Esophagus squamous epithelium (tissue), 5 donors: ENCODE measurements at places on chromosomes 4 and X. TPM values are rescaled to one million over a fixed set of nuclear protein-coding genes. Genes with fewer than 3 reads are reported as not detected.

DNA sequence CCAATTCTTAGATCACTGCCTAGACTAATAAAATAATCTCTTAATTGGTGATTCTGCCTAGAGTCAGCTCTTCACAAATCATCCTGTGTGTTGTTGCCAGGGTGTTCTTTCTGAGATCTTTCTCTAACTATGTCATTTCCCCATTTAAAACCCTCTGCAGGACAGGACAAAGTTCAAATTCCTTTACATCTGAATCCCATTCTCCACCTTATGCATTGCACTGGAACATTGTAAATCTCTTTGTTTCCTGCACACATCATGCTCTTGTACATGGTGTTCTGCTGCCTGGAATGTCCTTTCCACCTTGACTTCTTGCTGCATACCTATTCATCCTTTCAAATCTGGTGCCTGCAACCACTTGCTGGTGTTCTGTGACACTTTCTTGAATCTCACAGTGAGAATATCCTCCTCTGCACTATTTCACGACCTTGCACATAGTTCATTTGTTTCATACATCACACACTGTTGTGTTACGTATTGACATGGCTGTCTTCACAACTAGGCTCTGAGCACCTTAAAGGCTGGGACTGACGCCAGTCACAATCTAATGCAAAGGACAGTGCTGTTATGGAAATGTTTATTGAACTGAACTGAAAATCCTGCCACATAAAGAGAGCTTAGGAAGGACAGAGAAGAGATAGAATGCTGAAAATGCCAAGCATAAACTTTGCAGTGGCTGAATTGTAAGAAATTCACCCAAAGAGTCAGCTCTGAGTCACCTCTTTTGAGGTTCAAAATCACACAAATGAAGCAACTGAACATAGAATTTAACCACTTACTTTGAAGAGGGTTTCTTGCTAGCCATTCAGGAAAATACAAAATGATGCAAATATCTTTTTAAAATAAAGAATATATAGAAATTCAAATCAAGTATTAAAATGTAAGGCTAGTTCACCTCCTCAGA is 26.4 kb upstream of the SMIM14 start:
- no peak for DNase-seq

CCDC160 gene
- 0.19 TPM for total RNA-seq

GRCh38 chrX:44735498-44735897 is 108.3 kb upstream of the DUSP21 start:
- no peak for DNase-seq

TMA16 gene
- total RNA-seq, result 17.4 TPM

FAAH2 gene
- 11.3 TPM for total RNA-seq

- no peak for DNase-seq
Measured at GRCh38 chr4:91621446-91621845, 682.3 kb upstream of the GRID2 start.

DNA sequence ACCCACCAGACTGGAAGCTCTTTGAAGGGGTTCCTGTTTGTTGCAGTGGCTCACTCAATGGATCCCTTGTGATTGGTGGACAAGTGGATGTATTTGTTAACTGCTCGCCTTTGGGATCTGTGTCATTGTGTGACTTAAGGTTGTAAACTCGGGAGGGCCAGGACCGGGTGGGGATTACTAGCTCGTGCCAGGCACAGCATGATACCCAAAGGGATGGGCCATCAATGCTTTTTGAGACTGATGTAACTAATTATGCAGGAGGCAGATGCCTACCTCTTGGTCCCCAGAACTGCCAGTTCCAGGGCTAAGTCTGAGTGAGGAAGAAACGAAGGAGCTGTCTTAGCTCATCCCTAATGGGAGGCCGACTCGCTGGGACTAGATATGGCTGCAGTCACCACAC is 27.7 kb downstream of the UTP14A start:
- no peak for DNase-seq

FAM133A gene
- not detected for total RNA-seq

GRCh38 chrX:18455384-18455783 is 30.0 kb downstream of the CDKL5 start:
- no peak for DNase-seq

- no peak for DNase-seq
Measured at GRCh38 chr4:66052426-66052825, 382.1 kb upstream of the EPHA5 start.

- no peak for DNase-seq
Measured at GRCh38 chr4:183146478-183146877, 47.4 kb downstream of the WWC2 start.

DNA sequence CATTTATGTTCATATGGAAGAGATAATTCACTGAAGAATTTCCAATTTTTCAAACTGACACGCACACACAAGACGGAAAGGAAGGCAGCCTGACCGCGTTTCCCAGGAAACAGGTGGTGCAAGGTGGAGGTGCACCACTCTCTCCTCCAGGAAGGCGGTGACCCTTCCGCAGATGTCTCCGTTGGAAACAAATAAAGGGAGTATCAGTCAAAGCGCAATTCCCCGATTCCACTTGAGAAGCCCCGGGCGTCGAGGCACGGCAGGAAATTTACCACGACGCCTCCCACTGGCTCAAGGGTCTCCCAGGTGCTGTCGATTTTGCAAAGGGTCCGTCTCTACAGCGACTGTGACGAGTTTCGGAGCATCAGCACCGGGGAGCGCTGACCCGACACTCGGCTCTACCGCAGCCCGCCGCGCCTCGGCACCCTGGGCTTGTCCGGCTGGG is 770 bp upstream of the TIGD2 start:
- DNase-seq, result no peak

DNA sequence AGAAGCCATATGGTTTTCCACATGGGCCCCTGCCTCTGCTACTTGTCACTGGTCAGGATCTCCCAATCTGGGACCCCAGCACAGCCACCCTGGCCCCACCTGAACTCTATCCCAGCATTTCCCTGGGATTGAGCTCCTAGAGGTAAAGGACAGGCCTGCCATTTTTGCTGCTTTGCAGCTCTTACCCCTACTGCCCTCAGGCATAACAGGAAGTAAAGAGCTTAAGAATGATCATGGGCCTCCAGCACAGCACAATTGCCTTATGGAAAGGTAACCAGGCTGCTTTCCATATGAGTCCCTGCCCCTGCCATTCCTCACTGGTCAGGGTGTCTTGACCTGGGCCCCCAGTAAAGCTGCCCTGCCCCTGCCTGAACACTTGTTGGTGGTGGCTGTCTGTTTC is 254.9 kb upstream of the ZCCHC13 start:
- DNase-seq, result no peak

- DNase-seq, result no peak
Measured at GRCh38 chr4:3802571-3803474, 36.6 kb downstream of the ADRA2C start.

- no peak for DNase-seq
Measured at GRCh38 chr4:3865986-3866812, 100.0 kb downstream of the ADRA2C start.

- no peak for DNase-seq
Measured at GRCh38 chr4:636628-637159, 11.3 kb downstream of the PDE6B start.

GRCh38 chr4:51909236-51909703 is 66.3 kb downstream of the DCUN1D4 start:
- no peak for DNase-seq

GRCh38 chrX:40007131-40007755 is 90.5 kb downstream of the BCOR start:
- DNase-seq, result no peak

- no peak for DNase-seq
Measured at GRCh38 chr4:120354381-120354780, 287.7 kb upstream of the MAD2L1 start.

GLUD2 gene
- total RNA-seq, result 1.1 TPM

DNA sequence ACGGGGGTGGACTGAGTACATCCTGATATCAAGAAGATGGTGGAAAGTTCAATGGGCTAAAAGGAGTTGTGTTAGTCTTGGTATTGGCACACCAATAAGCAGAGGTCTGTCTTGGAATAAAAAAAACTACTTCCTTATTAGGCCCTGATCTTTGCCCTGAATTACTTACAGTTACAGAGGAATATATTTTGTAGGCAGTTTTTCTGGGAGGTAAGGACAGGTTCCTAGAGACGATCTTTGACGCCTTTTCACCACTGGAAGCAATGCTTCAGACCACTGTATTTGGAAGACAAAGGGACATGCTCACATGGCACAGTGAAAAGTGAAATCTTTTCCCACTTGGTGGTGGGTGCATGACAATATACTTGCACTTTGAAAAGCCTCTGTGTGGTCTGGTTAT is 618 bp upstream of the XK start:
- no peak for DNase-seq

DNA sequence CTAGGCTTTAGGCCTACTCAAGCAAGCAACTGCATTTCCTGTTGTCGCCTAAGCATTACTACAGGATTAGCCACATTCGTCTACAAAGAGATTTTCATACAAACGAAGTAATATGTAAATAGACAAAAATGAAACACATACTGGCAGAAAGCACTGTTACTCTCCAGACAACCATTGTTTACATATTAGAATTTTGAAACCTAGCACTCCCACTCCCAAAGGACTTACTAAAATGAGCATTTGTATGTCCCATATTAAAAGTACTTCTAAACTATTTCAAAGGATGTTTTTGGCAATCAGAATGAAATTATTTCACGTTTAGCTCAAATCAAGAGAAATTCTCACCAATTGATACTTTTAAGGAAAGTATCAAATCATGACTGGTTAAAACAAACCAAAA is 570.8 kb downstream of the PRR32 start:
- DNase-seq, result no peak

GRCh38 chrX:134543288-134543687 is 83.3 kb downstream of the HPRT1 start:
- DNase-seq, result no peak

DNA sequence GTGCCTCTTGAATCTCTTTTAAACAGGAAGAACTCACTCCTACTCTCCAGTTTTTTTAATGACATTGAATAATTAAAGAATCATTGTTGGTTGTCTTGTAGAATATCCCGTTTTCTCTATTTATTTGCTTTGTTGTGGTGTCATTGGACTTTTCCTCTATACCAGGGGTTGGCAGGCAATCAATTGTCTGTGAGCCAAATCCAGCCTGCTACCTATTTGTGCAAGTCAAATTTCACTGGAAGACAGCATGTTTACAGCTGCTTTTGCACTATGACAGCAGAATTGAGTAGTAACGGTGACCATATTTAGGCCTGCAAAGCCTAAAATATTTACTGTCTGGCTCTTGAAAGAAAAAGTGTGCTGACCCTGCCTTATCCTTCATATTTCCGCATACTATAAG is 34.8 kb downstream of the POLA1 start:
- DNase-seq, result no peak

GPRIN3 gene
- total RNA-seq, result 4.2 TPM

- no peak for DNase-seq
Measured at GRCh38 chrX:71082822-71083221, 12.8 kb upstream of the FOXO4 start.

DNA sequence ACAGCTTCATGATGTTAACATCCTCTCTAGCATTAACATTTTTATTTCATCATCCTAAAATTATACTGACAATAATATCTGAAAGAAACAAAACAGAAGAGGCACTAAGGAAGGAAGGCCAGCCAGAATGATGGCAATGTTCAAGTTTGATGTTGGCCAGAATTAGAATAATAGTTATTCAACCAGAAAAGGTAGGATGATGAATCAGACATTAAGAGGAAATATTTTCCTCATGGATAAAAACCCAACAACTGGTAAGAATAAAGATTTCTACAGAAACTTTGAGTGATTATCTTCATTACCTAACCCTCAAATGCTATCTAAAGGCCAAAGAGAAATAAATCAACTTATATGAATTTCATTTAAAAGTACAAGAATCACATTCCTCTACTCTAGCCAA is 105.2 kb downstream of the PDE5A start:
- no peak for DNase-seq

DNA sequence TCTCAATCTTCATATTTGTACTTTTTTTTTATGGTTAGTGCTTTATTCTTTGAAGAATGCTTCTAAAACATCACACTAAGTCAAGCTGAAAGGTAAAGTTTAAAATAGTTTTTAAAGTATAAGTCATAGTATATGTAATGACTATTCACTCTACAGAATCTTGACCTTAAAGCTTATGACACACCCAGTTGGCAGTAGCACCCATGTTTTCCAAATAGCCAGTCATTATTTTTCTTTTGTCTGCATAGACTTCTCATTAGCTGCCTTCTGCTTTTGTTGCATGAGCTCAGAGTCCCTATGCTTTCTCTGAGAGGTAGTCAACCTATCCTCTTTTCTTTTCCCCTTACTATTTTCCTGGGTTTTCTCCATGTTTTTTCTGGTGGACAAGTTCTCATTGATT is 231.5 kb downstream of the PCDH18 start:
- no peak for DNase-seq

NEUROG2 gene
- not detected for total RNA-seq

DNA sequence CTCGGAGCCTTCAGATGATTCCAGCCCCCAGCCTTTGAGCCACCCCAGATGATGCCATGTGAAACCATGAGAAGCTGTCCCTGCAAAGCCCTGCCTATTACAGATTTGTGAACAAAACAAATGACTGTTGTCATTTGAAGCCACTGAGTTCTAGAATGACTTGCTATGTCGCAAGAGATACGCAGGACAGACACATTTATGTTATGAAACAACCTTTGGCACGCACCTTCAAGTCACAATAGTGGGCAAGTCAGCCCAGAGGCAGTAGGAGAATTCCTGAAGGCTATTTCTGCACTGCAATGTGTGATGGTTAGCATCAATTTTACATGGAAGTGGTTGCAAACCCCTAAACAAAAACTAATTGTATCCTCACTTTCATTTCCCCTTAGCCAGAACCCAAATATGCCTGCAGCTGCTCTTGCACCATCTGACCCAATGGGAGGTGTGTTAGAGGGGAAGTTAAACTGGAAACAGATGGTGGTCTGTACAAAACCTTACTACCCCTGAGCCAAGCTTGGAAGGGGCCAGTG is 174.4 kb upstream of the ATP6AP2 start:
- DNase-seq, result no peak

GPAT3 gene
- 7.2 TPM for total RNA-seq

GRCh38 chrX:790041-790506 is 159.5 kb downstream of the SHOX start:
- DNase-seq, result no peak

GRCh38 chr4:68864438-68865187 is 48.8 kb downstream of the UGT2B10 start:
- no peak for DNase-seq

DNA sequence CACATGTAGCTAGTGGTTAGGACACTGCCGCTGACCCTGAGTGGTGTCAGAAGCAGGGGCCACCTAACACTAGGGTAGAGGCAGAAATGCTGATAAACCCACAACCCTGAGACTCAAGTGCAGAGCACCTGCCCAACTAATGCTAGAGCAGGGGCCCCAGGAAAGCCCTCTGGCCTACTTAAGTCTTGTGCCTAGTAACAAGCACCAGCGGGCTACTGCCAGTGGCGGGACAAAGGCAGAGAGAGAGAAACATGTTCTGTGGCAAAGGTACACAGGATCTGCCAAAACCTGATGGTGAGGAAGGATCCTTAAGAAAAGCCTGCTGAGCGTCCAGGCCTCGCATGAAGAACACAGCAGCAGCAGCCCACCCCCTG is 172.4 kb downstream of the PRDM5 start:
- no peak for DNase-seq

SH2D1A gene
- total RNA-seq, result 0.53 TPM

GRCh38 chrX:13506574-13506973 is 62.8 kb upstream of the EGFL6 start:
- DNase-seq, result no peak

GRCh38 chr4:124943938-124944337 is 231.4 kb upstream of the ANKRD50 start:
- no peak for DNase-seq
